Stimulated activated CD4-positive, alpha-beta T cell treated with anti-CD3 and anti-CD28 coated beads, Interleukin-1b, Interleukin-23, amount 100 ng/mL, for 24 hours (primary cell): ENCODE measurements at places on chromosomes 6 and 20.

GRCh38 chr6:156471000-156471399 is 306.2 kb upstream of the ARID1B start:
- no peak for DNase-seq

- no peak for DNase-seq
These were observed 147.2 kb downstream of the VEGFA start for GRCh38 chr6:43916924-43917877.

DNA sequence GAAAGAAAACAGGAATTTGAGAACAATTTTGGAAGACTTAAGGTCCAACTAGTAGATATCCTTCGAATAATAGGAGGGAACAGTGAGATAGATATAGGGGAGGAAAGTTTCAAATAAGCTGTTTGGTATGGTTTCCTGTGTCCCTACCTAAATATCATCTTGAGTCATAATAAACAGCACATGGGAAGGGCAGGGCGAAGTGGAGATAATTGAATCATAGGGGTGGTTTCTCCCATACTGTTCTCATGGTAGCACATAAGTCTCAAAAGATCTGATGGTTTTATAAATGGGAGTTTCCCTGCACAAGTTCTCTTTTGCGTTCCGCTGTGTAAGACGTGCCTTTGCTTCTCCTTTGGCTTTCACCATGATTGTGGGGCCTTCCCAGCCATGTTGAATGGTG is 39.5 kb upstream of the ENPP5 start:
- DNase-seq, result no peak

GRCh38 chr6:163414117-163414945 is at the start of gene QKI:
Gene QKI (plus strand): TSS chr6:163414718. CDS start chr6:163415194, 476 bp downstream.
- DNase-seq, result peak; percentile 56

DNA sequence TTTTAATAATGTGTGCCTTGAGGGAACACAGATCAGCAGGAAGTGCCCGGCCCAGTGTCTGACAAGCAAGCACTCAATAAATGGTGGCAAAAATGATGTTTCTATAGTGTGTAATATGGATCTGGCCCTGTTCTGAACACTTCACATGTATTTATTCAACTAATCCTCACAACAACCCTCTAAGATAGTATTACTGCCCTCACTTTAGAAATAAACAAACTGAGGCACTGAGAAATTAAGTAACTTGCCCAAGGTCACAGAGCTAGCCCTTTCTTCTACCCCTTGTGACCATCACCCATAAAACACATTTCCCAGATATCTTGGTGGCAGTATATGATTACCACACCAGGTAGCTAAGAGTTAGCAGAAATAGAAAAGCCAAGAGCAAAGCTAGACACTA is 12.8 kb upstream of the MTFR2 start:
- no peak for DNase-seq

GRCh38 chr20:50138120-50138478 is 15.4 kb downstream of the PEDS1 start:
- DNase-seq, result no peak

DNA sequence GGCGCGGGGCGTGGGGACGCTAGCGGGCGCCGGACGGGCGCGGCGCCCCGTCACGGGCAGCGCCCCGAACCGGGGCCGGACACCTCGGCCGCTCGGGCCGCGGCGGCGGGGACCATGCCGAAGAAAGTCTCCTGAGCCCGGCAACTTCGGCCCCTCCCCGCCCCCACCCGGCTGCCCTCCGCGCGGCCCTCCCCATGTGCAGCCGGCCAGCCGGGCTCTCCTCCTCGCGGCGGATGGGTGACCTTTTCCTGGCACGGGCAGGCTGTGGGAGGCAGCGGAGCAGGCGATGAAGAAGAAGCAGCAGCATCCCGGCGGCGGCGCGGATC is 278 bp downstream of the UST start:
- no peak for DNase-seq

GRCh38 chr20:46275091-46275490 is 33.2 kb downstream of the CDH22 start:
- DNase-seq, result no peak

DNA sequence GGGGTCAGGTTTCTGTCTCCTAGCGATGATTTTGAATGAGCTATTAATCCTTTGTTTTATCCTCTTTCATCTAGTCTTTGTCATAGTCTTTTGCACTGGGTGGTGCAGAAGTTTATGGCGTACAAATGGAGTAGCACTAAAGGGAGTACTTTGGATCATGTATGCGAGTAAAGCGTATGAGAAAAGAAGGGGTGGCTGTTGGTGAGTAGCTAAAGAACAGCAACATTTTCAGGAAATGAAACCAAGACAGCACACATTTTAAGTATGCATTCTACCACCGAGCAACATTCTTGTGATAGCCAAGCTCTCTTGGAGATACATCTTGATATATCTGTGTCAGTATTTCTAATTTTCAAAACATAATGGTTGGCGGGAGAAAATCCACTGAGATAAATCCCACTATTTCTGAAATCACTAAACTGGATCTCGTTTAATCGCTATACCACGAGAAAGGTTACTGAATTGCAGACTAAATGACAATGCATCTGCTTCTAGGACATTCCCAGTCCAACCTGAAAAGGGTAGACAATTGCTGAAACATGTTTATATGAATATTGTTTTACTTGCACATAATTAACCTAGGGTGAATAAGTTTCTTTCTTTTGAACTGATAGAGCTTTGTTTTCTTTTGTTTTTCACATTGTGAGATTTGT is 196.1 kb downstream of the TRIM27 start:
- DNase-seq, result no peak

GRCh38 chr6:11833626-11834592 is 55.3 kb upstream of the ADTRP start:
- no peak for DNase-seq

- no peak for DNase-seq
These were observed 72.4 kb downstream of the GRIK2 start for GRCh38 chr6:101465863-101466262.

DNA sequence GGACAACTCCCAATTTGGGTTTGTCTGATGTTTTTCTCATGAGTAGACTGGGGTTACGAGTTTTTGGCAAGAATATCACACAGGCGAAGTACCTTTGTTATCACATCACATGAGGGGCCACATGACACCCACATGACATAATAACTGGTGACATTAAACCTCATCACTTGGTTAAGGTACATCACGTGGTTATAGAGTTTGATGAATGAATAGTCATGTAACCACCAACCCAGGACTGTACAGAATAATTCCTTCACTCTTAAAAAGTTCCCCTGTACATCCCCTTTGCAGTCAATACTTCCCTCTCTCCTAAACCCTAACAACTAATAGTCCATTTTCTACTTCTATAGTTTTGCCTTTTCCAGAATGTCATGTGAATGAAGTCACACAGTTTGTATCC is 83.4 kb downstream of the REV3L start:
- no peak for DNase-seq

GRCh38 chr6:142443532-142443931 is 141.7 kb downstream of the ADGRG6 start:
- DNase-seq, result no peak

DNA sequence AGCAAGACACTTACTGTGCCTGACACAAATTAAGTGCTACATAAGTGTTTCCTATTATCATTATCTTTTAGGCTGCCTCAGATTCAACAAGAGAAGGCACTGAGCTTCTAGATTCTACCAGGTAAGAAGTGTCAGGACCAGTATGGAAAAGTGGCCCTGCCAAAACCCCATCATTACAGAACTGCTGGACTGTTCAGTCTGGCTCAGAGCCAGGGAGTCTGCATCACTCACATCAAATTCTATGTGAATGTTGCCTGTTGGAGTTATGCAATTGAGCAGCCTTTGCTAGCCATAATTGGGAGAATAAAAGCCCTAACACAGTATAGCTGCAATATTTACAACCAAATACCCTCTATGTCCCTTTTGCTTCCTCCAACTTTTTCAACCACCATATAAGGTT is 70.9 kb downstream of the ATG5 start:
- DNase-seq, result no peak

GRCh38 chr6:34531580-34532201 is 24.4 kb downstream of the SPDEF start:
- DNase-seq, result peak; percentile 8

GRCh38 chr6:148021165-148021564 is 321.5 kb upstream of the SASH1 start:
- DNase-seq, result no peak

- DNase-seq, result no peak
These were observed 284.6 kb upstream of the FOXQ1 start for GRCh38 chr6:1027109-1027794.

DNA sequence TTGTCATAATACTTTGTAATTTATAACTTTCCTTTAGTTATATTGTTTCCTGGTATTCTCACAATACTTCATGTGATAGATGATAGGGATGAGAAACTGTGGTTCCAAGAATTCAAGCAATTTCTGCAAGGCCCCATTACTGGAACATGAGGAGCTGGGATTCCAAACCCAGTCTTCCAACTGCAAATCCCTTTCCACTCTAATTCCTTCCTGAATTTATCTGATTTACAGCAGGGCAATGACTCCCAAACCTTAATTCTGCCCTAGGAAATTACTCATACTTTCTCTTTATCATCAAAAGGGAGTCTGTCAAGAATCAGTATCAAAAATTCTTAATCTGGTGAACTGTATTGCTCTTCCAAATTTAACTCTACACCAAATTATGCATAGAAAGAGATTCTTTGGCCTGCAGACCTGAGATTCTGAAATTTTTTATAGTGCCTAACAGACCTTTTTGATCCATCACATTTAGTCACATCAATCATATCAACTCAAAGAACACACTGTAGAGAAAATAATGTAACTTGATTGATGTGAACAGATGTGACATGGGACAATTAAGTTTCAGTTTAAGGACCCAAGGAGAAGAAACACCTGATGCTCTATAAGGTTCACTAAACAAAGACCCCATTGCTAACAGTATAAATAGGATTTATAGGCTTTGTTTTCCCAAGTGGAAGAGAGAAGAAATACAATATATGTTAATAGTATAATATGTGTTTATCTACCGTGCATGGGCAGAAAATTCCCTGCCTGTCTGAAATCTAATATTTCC is 41.5 kb upstream of the GJA1 start:
- DNase-seq, result no peak

- DNase-seq, result no peak
These were observed 59.9 kb downstream of the HECA start for GRCh38 chr6:139194740-139195139.

DNA sequence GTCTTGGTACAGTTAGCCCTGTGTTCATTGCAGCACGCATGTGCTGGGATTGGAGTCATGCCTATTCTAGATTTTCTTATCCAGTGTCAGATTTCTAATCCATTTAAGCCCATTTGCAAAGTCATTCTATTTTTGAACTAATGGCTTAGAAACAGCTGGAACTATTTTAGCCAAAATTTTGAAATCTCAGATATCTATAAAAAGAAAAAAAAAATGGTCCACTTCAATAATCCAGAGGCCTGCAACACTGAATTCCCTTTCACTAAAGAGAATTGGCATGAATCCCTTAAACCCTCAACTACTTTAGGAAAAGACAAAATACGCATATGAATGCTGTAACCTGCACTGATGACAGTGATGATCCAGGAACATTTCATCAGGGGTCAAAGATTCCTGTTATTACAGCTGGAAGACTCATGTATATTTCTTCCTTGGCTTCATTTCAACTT is 1.5 kb downstream of the COL21A1 start:
- no peak for DNase-seq
